Pons (tissue), 1 donor: ENCODE measurements at places on chromosomes 2 and 18.

GRCh38 chr2:168855601-168856000 lies 34.6 kb downstream of the SPC25 start:
- DNase-seq, result no peak

DNA sequence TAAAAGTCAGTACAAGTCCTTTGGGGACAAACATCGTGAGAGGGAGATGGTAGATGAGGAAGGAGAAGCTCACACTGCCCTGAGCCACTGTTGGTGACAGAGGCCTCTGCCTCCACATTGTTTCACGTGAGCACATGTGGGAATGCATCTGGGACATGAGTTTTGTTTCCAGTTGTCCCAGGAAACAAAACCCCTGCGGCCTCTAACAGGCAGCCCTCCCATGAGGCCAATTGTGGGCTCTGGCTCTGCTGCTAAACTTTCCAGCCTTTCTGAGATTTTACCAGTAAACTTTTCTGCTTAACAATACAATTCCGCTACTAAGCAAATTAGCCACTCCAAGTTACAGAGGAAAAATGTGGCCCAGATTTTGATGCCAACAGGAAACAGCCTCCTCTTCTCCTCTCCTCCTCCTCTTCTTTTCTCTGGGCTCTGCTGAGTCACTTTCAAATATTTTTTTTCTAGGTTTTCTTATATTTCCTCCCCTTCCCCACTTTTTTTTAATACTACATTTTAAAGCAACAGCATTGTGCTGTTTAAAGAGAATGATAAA lies 23.4 kb upstream of the LRRC30 start:
- no peak for DNase-seq

DNA sequence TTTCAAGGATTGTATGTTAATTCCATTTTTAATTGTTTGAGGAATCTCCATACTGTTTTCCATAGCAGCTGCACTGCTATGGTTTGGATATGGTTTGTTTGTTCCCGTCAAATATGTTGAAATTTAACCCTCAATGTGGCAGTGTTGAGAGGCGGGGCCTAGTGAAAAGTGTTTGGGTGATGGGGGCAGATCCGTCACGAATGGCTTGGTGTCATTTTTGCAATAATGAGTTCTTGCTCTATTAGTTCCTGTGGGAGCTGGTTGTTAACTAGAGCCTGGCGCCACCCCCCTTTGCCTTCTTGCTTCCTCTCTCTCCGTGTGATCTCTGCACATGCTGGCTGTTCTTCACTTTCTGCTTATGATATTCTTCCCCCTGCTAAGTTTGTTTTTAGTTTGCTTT lies 71.4 kb upstream of the LDLRAD4 start:
- DNase-seq, result no peak

DNA sequence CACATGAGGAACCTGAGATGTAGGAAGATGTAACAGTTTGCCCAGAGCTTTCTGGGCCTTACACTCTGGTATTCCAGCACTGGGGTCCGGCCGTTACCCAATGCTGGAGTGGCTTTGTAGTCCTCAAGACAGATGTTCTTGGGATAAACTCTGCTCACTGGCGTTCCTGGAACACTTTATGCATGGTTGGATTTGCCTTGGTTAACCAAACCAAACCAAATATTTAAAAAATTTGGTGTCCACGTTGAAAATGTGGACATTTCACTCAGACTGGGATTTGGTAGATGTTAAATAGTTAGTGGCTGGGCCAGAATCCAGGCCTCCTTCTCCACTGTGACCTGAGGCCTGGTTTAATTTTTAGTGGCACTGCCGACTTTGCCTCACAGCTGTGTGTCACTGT lies 81.5 kb downstream of the ACOXL start:
- no peak for DNase-seq

- DNase-seq, result no peak
Measured at GRCh38 chr2:63500398-63500797, 87.9 kb downstream of the WDPCP start.

DNA sequence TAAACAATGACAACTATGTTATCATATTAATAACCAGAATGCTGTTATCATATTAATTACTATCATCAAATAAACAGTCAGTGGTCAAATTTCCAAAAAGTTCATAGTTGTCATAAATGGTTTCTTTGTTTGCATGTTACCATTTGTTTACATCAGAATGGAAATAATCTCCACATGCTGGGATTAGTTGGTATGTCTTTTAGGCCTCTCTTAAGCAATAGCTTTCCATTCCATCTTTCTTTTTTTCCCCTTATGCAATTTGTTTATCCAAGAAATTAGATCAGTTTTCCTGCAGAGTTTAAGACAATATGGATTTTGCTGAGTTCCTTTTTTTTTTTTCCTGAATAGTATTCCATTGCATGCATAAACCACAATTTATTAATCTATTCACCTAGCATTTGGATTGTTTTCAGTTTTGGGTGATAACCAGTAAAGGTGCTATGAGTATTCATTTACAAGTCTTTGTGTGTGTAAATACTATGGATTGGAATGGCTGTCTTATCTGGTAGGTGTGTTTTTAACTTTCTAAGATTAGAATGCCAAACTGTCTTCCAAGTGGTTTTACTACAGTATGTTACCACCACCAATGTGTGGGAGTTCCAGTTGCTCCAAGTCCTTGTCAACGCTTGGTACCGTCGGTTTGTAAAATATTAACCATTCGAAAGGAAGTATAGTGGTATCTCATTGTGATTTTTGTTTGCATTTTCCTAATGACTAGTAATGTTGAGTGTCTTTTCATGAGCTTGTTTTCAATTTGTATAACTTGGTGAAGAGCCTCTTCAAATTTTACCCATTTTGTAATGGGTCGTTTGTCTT lies 33.3 kb upstream of the TXNDC2 start:
- DNase-seq, result no peak

DNA sequence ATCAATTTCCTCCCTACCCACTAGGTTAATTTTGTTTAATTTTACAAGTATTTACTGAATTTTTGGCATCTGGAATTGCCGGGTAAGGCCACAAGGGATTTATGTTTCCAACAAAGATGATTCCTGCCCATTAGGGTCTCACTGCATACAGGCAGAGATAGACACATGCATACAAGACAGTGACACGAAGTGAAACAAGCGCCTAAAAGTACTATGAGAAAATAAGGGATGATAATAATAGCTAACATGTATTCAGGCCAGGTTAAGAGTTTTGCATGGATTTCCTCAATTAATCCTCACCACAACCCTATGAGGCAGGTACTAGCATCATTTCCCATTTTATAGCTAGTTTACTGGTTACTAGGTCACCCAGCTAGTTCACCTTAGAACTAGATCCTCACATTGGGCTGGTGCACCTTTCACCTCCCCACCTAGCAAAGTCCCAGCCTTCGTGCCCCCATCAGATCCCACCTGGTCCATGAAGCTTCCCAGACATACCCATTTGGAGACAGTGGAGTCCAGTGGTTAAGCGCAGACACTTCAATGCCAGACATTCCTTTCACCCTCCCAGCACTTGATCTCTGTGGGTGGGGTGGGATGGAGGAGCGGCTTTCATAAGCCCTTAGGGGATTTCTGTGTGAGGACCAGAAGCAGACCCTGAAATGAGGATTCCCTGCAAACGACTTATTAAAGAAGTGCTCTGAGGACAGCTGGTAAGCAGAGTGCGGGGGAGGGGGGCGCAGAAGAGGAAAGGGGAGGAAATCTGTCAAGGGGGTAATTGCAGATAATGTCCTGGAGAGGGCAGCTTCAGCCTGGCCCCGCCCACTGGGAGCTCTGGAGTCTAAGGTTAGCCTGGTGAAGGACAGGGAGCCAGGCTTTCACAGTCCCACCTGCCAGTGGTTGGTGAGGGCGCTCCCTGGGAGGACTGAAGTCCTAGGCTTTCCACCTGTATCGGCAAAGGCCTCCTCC lies 5.8 kb upstream of the DGUOK start:
- no peak for DNase-seq

DNA sequence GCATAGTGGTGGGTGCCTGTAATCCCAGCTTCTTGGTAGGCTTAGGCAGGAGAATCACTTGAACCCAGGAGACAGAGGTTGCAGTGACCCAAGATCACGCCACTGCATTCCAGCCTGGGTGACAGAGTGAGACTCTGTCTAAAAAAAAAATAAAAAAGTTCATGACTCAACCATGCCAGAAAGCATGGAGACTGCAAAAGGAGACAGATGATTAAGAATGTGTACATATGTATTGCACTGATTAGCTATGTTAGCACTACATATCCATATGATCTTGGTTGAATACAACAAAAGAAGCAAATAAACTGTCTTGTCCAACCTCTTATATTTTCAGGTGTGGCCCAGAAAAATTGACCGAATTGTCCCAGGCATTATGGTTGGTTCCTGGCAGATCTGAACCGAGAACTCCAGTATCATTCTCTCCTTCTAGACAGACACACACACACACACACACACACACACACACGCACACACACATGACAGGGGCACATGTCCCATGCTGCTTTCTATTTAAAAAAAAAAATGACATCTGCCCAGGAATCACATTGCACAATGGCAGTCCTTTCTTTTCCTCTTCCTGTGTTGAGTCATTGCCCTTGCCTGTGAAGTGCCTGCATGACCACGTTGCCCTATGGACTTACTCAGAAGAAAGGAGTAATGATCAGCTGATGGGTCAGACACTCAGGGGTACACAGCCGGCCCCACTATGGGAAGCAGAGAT lies 65.6 kb downstream of the MYCN start:
- no peak for DNase-seq

DNA sequence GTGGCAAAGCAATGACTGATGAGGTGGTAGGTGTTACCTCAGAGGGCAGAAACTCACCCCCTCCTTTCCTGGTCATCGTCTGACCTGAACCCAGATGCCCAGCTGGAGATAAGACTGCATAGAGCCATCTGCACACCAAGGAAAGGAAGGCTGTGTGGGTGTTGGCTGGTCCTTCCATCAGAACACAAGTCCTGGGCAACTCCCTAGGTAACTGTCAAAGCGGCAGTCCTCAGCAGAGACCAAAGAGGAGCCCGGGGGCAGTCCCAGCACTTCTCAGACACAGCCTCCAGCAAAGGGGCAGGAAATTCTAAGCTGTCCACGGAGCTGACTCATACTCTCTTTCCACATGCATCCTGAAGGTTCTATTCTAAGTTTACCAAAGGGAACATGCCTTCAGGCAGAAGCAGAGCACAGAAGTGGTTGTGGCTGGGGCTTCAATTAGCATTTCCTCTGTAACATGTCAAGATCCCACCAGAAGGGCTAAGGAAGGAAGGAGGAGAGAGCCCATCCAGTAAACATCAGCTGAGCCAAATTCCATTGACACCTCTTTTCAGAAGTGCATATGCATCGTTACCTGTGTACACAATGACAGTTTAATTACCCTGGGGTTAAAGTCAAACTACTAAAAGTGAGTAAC lies 54.7 kb downstream of the SPRED2 start:
- no peak for DNase-seq

DNA sequence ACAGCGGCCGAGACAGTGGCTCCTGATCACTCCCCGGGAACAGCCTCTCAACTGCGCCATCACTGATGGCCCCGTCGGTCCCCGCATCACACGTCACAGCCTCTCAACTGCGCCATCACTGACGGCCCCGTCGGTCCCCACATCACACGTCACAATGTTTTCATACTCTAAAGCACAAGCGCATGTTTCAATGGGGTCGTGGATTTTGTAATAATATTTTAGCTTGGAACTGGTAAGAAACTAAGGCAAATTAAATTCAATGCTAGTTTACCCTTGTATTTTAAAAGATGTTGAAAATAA lies 44.2 kb upstream of the CTDP1 start:
- DNase-seq, result no peak

DNA sequence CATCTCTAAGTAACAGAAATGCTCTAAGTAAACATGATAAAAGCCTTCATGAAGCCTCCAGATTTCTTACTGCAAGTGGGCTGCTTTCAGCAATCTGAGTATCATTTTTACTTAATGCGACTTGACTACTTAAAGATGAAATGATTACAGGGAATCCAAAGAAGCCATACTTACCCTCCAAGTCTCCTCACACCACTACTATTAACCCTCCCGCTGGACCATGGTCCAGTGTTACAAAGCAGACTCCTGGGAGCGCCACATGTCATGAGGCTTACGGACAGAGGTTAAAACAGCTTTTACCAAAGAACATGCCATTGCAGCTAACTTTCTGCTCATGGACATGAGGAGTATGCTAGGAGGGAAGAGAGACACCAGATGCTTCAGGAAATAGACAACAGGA lies 46.4 kb downstream of the LPIN2 start:
- DNase-seq, result no peak

- no peak for DNase-seq
Measured at GRCh38 chr18:2218101-2218500, 353.2 kb downstream of the METTL4 start.

DNA sequence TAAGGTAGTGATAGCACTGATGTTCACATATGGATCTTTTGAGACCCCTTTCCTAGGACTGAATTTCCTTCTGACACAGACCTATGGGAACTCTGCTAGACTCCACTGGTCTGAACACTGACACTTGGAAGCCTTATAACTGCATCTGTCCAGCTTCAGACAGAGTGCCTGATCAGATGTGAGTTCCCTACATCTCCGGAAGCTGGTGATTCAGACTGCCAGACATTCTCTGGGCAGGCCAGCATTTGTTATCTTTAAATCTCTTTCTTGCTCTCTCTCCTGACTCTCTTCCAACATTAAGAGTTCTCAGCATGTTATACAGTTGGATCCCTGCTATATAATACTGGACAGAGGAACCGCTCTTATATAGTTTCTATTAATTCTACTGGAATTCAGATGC lies 408.5 kb downstream of the ZEB2 start:
- DNase-seq, result no peak

- peak; percentile 37 for DNase-seq
Measured at GRCh38 chr2:141878016-141878415, 252.8 kb downstream of the LRP1B start.

DNA sequence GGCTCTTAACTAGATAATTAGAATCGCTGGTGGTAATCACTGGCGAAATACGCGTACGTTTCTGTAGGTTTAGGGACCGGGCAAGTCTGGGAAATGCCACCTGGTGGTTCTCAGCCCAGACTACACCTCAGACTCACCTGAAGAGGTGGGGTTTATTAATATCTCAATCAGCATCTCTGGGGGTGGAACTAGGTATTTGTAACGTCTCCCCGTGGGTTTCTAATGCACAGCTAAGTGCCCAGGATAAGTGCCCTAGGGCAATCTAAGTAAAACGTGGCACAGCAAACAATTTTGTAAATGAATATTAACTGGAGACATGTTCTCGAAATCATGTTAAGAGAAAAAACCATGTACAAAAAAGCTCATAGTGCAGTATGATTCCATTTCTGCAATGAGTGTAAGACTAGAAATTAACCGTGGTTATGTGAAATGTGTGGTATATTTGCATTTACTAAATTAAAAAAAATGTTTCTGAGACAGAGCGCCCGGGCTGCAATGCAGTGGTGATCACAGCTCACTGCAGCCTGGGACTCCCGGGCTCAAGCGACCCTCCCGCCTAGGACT lies 760 bp upstream of the CNOT11 start:
- no peak for DNase-seq
